Osteoblast (primary cell): ENCODE measurements at places on chromosomes 3 and 15.
A peak's percentile ranks its signal among the peaks of the same experiment; 100 is the strongest.

GRCh38 chr3:15886521-15886920 lies 88.7 kb upstream of the ANKRD28 start:
- DNase-seq = no peak

- DNase-seq = peak; percentile 10
Measured at GRCh38 chr3:135140591-135140990, 345.5 kb downstream of the EPHB1 start.

DNA sequence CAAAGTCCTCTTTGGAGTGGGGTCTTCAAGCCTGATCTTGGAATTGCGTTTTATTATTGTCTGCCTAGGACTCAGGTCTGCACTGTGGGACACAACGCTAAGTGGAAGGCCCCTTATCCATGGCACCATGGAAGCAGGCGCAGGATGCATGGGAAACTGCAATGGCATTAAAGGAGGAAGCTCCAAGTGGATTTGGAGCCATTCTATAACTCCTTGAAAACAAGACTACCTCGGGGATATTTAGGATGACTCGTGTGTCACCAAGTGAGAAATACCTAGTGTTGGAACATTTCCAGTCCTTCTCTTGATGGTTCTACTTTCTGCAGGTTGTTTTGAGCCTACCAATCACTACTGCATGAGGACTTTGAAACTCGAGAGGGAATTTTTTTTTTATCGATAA lies 126.6 kb upstream of the ZBED2 start:
- no peak for DNase-seq

GRCh38 chr3:72766866-72767265 lies 81.4 kb downstream of the SHQ1 start:
- no peak for DNase-seq

GRCh38 chr15:83275412-83275811 lies 9.1 kb downstream of the BNC1 start:
- peak; percentile 78 for DNase-seq

DNA sequence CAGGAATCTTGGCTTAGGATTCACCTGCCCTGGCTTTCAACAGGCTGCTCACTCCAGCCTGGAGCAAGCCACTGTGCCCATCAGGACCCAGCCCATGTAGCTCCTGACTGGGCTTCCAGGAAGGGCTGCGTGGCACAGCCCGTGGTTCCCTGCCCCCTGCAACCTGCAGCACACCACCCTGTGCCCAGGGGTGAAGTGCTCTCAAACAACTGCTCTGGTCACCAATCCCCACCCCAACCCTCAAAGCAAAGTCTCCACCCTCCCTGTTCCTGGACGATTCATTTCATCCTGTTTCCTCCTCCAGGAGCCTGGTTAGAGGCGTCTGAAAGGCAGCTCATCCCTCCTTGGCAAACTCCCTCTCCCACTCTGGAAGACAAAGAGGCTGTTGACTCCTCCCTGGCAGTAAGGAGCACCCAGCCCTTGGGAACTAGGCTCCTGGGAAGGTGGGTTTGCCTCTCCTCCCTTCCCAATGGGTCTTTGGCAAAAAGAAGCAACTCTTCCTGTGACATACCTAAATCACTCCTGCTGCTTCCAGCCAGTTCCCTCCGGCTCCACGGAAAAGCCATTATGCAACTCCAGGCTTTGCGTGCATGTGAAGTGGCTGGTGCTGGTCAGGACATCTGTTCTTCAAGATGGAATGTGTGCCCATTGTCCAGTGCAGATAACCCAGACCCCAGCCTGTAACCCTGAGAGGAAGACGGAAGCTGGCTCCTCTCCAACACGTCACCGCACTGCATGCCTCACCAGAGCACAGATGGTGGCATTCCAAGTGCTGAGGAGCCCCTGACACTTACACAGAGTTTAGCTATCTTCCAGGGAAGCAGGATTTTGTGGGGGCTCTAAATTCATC lies 29.1 kb upstream of the VIPR1 start:
- DNase-seq = no peak

DNA sequence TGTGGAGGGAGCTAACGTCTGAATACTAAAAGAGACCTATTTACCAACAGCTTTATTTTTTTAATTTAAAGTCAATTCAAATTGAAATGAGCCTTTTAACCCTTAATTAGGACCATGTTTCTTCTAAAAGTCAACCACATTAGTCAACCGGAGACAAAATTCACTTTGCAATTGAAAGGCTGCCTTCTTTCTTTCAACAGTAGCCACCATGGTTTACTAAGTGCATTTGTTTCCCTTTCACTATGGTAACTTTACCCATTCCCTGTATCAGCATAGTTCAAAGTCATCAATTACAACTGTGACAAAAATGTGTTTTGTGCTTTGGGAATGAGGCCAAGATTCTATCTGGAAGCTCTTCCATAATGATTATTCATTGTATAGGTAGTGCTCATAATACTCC lies 225.4 kb downstream of the EPHA3 start:
- DNase-seq = no peak

DNA sequence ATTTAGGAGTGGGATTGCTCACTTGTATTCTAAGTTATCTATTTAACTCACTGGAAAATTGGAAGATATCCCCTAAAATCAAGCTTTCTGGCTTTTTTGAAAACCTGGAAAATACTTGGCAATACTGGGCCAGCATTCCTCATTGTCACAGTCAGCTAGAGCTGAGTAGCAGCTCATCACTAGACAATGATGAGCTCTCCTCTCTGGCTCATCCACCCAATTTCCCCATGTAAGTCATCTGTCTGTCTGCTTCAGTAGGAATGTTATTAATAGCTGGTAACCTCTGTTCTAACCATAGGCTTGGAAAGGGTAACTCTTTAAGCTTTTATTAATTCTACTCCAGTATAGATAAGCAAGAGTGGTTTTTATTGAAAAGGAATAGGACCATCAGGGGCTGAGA lies 39.7 kb upstream of the PIK3R4 start:
- DNase-seq = no peak

DNA sequence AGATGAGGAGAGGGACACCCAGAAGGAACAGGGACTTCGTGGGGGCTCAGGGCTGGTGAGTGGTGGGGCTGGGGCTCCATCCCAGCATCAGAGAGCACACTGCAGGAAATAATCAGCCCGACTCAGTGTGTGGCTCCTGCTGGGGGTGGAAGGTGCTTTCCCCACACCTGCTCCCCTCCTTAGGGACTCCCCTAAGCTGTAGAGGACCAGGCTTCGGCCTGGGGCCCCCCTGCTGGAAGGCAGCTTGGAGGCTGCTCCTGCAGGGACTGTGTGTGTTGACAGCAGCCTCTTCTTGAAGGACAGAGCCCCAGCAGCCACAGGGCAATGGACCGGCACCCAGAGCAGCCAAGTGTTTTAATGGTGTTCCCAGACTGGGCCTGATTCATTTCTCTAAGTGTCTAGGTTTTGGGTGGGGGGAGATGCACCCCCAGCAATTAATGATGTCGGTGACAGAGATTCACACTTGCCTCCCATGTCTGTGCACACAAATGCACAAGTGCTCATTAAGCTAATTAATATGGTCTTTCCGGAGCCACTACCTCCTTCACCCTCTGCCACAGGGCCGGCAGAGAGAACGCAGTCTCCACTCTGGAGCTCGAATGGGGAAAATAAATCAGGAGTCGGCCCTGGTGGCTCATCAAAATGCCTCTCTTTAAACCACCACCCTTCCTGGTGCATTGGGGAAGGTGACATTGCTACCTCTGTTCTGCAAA lies 16.9 kb upstream of the FGD5 start:
- no peak for DNase-seq

GRCh38 chr3:112815981-112816380 lies 30.7 kb downstream of the CD200R1L start:
- DNase-seq = no peak

- DNase-seq = peak; percentile 68
Measured at GRCh38 chr3:48631516-48632448, 3.5 kb downstream of the SLC26A6 start.

DNA sequence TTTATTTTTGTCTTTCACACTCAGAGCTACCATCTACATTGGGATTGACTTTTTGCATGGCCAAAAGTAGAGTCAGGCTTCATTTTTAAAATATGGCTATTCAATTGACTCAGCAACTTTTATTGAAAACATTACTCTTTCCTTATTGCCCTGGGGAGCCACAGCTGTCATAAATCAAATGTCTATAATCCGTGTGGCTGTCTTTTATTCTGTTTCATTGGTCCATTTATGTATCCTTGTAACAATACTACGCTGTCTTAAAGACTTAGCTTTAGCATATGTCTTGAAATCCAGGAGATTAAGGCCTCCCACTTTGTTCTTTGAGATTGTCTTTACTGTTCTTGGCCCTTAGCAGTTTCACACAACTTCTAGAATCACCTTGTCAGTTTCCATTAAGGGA lies 55.2 kb downstream of the CEMIP start:
- DNase-seq = no peak

- DNase-seq = no peak
Measured at GRCh38 chr15:22956978-22957260, 23.2 kb downstream of the CYFIP1 start.

- DNase-seq = peak; percentile 86
Measured at GRCh38 chr3:177451864-177452830, 254.9 kb upstream of the TBL1XR1 start.

DNA sequence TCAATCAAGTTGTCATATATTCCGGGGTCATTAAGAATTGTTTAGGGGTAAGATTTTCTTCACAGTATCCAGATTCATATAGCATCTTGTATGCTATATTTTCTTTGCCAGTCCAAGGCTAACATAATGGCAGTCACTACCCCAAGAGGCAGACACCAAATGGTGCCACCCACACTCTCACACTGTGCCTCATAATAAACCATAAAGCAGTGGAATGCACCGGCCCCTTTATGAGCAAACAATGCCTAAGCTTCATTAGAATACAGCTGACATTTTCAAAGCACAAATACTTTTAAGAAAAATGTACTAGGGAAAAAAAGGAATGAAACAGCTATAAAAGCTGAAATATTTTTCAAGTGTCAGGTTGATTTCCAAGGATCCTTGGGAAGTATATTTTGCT lies 121.6 kb downstream of the TFDP2 start:
- no peak for DNase-seq

DNA sequence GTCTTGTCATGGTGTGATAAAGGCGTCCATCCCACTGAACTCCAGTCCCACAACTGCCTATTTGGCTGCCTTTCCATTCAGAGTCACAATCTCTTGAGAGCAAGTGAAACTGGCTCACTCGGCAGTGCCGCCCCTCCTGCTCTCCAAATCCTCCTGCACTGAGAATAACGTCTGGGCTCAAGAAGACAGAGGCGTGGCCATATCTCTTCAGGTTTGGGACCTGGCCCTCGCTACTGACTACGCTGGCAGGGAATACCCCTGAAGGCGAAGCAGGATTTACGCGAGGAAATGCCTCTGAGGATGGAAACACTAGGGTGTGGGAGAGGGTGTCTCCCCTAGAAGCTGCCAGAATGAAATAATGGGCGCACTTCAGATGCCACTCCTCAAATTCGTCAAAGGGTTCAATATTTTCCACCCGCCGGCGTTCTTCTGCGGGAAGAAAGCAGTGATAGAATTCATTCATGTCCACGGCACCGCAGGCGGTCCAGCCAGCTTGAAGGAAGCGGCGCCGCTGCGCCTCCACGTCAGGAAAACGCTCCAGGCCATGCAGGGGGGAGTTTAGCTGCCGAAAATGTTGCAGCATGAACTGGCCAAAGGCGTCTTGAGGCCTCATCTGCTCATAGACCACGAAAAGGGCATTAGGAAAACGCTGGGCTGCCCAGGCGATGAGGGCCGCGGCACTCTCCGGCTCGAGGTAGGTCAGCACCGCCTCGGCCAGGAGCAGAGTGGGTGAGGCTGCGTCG lies 985 bp downstream of the LCMT2 start:
- peak; percentile 62 for DNase-seq

DNA sequence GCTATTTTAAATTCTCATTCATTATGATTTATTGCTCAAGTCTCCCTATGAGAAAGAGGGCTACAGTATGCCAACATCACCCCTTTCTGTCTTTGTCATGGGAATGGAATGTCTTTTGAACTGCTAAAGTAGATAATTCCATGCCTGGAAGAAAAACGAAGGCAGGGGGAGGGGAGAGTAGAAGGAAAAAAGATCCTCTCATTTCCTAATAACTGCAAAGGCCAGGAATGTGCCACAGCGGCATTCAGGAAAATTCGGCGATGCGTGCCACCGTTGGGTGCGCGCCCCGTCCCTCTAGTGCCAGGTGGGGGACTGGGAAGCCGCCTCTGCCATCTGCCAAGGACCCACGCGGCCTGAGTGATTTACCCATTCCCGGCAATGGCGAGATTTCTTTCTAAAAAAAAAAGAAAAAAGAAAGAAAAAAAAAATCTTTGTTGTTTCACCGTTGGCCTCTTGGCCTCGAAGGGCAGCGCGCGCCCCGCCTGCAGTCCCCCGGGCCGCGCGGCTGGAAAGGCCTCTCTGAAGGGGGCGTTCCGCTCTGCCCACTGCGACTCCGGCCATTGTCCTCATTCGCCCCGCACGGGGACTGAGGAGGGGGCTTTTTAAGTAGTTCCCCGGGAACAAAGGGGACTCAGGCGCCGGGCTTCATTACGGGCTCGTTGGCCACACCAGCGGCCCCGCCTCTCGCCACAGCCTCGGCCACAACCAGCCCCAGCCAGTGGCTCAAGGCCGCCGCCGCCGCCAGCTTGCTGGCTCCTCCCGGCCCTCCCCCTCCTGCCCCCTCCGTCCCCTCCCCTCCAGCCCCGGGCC lies 54.5 kb downstream of the CPN2 start:
- DNase-seq = peak; percentile 94

DNA sequence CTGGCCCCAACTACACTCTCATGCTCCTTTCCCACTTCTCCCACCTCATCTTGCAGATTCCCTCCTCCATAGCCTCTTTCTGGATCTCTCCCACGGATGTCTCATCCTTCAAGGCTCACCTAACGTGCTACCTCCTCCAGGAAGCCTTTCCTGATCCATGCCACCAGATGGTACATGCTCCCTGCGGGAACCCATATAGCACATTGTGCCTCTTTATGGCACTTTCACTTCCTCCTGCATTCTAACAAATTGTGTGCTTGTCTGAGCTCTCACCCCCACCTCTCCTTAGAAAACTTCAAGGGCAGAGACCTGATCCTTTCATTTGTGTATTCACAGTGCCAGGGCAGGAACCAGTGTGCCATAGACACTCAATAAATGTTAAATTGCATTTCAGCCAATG lies 63.0 kb downstream of the HES1 start:
- DNase-seq = peak; percentile 65

DNA sequence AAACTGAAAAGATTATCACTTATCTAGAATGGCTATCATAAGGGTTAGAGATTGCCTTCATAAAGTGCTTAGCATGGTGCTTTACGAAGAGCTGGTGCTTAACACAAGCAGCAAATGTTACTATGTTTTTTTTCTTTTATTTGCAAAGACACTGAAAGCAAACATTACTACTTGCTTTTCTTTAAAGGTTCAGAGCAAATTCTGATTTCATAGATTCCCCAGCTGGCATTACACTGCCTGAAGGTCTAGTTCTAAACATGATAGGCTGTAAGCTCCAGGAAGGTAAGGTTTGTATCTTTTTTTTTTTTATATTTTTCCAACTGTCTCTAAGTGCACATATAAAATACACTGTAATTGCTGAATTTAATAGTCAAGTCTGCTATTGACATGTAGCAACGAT lies 71.9 kb downstream of the UQCC5 start:
- no peak for DNase-seq

GRCh38 chr3:165617134-165617533 lies 220.1 kb downstream of the BCHE start:
- no peak for DNase-seq
